ENCODE measurements at places on chromosomes 13 and 19.

- DNase-seq: no peak
These were observed 14.6 kb downstream of the CSNK1A1L start for GRCh38 chr13:37090912-37091311.

GRCh38 chr13:28001049-28001448 is 12.6 kb upstream of the URAD start:
- DNase-seq: no peak

- no peak for DNase-seq
These were observed 37.8 kb downstream of the SKA3 start for GRCh38 chr13:21138561-21138960.

DNA sequence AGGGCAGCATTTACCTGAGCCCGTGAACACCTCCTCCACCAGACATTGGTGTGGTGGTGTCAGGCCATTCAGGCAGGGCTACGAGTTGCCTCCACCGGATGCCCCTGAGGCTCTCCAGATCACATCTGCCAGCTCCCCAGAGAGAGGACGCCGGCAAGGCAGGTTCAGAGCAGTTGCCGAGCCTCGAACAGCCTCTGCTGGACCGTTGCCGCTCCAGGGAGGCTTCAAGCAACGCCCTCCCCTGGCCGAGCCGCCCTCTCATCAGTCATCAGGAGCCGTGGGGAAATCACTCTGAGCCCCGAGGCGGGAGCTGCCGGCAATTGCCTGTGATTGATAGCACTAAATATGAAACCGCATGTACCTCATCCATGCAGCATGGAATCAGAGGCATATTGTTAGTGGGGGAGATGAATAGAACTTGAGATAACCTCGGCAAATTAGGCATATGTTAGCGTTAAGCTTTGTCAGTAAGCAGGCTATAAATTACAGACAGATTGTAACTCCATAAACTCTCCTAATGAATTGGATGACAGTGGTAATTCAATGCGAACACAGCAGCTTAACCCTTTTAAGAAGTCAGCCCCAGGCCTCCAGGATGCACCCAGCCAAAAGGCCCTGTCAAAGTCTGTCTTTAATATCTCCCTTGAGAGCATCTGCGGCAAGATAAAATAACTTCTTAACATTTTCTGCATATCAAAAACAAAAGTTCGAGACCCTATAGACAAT is 29.8 kb upstream of the SPACA7 start:
- DNase-seq: peak; percentile 95

DNA sequence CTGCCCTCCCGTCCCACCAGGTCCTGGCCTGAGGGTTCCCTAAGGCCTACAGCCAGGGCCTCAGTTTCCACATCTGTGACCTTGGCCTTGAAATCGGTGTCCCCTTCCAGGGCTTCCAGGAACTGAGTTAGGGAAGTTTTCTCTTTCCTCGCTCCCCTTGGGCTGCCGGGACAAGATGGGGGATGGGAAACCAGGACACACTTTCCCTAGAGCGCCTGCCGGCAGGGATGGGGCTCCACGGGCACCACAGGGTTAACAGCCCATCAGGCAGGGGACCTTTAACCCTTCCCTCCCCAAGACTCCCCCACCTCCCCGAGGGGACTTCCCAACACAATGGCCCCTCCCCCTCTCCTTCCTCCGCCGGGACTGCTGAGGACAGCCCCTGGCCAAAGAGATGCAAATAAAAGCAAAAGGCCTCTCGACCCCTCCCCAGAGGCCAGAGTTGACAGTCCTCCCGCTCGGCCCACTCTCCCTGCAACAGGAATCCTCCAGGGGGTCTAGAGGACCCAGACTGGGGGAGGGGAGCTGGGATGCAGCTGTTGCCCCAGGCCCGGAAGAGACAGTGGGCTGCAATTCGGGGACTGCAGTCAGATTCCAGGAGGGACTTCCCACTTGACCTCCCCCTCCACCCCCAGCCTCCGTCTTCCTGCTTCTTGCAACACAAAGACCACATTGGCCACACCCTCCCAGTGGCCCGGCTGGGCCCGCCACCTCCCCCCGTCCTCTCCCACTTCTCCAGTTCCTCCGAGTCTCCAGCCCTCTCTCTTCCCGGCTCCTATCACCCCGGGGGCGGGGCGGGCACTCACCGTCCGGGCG is 3.4 kb downstream of the BBC3 start:
- DNase-seq: peak; percentile 53

GRCh38 chr13:74056801-74057542 is 77.2 kb downstream of the KLF12 start:
- DNase-seq: no peak

DNA sequence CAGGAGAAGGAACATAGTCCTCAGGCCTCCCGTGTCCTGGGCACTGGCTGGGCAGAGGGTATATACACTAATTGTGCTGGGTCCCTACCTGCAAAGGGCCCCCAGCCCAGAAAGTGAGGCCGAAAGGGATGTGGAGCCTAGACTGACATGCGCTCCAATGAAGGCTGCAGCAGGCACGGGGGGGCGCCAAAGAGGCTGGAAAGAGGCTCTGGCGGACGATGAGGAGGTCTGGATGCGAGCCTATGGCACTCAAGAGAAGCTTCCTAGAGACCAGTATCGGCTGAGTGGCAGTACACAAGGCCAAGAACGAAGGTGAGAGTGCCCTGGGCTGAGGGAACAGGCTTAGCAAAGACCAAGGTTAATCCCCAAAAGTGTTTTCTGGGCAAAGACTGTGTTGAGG is 16.6 kb downstream of the VRK3 start:
- no peak for DNase-seq

GRCh38 chr13:44437356-44438233 is 64.0 kb downstream of the SERP2 start:
- peak; percentile 61 for DNase-seq

GRCh38 chr13:114147803-114148520 is 15.5 kb upstream of the RASA3 start:
- DNase-seq: no peak

DNA sequence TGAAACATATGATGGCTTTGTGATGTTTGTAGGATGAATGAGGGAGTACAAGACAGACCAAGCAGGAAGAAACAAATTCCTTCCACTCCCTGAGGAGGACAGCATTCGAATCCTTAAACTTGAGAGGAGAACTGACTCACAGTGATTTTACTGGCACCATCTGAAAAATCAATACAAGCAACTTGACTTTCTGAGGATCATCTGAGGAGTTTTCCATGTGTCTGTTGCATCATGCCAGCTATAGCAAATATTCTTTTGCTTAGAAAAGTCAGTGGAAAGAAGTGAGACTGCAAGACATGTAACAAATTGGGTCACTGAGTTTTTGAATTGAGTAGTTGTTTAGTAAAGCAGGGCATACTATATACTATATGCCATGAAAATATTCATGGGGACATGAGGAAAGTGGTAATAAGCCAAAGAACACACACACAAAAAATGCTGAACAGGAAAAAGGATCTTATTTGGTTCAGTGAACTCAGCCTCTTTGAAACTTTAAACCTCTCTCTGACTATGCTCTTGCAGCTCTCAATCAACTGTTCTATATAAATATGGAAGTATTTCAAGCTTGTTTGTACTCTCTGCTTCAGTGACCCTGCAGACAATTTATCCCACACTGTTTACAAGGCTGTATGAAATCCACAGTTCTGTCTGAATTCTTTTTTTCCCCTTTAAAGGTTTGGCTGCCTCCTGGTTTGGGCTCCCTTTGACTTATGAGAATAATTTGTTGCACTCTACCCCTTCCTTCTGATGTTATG is 35.5 kb downstream of the SERTM1 start:
- peak; percentile 66 for DNase-seq
